ENCODE measurements at places on chromosomes 3 and 15.

- no peak for DNase-seq
These were observed 90.2 kb upstream of the PRR20G start for GRCh38 chr3:127377801-127378655.

DNA sequence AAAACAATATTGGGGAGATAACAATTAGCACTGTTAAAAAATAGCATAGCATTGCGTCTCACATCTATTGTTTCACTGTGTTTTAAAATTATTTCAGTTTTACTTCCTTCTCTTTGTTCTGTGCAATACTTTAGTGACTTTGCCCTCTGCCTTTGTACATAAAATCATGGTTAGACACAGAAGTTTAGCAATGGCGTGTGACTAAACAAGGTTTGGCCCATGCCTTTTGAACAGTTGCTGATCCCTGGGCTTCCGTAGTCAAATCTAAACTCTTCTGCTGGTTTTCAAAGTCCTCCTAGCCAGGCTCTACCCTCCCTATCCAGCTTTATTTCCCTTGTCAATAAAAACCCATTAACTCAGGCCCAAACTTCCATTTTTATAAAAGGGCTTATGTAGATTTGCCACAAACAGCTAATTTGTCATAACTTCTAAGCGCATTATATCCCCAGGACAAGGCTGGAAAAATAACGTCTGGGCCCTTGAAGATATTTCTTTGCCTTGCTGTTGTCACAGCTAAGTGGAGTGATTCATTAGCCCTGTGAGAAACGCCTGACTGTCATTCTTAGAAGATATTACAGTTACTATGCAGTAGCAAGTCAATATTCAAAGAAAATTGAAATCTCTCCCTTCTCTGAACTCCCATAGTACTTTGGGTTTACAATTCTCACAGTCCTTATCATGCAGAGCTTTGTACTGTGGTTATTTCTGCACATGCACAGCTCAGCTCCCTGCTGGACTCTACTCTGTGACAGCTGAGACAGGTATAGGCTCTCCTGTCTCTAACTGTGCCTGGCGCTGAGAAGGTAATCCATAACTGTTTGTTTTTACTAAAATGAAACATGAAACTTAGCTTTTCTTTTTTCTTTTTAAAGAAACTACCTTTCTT, 123.4 kb upstream of the SLC24A5 start:
- no peak for DNase-seq

GRCh38 chr3:170572665-170573253, 13.1 kb downstream of the SLC7A14 start:
- DNase-seq = no peak

- DNase-seq = no peak
These were observed 303.2 kb downstream of the ZIC1 start for GRCh38 chr3:147712357-147712756.

- no peak for DNase-seq
These were observed 112.2 kb upstream of the TSPAN3 start for GRCh38 chr15:77183066-77183465.

DNA sequence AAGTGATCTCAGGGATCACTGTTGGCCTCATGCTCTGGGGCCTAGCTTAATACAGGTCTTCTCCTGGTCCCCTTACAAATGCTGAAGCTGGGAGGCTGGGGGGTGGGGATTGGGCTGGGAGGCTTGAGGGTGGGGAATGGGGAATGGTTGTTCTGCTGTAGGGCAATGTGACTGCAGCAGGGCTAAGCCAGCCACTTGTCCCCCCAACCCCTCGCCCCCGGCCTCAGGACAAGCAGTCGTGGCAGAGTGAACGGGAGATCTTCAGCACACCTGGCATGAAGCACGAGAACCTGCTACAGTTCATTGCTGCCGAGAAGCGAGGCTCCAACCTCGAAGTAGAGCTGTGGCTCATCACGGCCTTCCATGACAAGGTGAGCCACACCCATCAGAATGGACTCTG, 17.2 kb upstream of the EXOG start:
- DNase-seq = no peak

DNA sequence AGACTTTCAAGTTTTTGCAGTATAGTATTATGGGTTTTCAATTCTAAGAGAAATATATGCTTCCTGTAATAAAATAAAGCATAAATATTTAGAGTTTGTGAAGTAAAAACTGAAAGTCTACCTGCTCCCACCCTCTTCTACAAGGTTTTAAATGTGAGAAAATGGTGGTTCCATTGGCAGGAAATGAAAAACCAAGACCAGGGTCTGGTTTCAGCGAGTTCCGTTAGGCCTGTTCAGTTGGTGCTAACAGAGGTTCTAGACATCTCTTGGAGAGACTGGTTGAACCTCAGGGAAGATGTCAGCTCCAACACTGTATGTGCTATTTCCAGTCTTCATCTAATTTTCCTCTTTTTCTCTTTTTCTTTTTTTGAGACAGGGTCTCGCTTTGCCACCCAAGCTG, 11.8 kb upstream of the MYO1E start:
- no peak for DNase-seq

GRCh38 chr3:15903759-15904720, 106.3 kb upstream of the ANKRD28 start:
- DNase-seq = no peak

- DNase-seq = no peak
These were observed 132.8 kb downstream of the OSBPL10 start for GRCh38 chr3:31848163-31848818.

DNA sequence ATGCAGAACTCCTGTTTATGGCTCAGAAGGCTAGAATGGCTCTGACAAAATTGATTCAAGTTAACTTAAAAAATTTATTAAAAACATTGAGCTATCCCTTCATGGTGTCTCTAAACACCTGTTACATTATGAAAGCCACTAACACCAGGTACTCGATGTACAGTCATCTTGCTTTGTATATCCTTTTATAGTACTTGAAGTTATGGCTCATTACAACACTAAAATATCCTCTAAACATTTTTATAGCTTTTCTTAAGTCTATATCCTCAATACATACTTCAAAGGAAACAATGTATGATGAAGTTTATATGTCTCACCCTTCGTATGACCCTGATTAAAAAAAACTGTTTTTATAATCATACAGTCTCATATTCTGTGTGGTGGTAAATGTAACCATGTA, 38.2 kb downstream of the SLITRK3 start:
- no peak for DNase-seq

- no peak for DNase-seq
These were observed 951 bp downstream of the GPR62 start for GRCh38 chr3:51955893-51956770.

DNA sequence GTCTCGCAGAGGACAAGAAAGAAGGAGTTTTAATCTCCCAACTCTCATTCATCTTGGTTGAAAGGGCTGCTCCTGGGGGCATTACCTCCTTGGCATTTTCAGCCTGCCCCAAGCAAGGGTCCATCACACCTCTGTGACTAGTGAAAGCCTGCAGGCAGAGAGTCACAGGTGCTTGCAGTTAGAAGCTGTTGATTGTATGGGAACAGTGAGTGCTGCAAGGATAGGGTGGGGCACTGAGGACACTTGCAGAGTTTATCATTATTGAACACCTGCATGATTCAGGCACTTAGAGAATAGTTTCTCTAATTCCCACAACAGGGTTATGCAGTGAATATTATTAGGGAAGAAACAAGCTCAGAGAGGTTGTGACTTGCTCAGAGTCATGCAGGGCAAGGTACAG, 41.7 kb upstream of the IGF2BP2 start:
- no peak for DNase-seq

DNA sequence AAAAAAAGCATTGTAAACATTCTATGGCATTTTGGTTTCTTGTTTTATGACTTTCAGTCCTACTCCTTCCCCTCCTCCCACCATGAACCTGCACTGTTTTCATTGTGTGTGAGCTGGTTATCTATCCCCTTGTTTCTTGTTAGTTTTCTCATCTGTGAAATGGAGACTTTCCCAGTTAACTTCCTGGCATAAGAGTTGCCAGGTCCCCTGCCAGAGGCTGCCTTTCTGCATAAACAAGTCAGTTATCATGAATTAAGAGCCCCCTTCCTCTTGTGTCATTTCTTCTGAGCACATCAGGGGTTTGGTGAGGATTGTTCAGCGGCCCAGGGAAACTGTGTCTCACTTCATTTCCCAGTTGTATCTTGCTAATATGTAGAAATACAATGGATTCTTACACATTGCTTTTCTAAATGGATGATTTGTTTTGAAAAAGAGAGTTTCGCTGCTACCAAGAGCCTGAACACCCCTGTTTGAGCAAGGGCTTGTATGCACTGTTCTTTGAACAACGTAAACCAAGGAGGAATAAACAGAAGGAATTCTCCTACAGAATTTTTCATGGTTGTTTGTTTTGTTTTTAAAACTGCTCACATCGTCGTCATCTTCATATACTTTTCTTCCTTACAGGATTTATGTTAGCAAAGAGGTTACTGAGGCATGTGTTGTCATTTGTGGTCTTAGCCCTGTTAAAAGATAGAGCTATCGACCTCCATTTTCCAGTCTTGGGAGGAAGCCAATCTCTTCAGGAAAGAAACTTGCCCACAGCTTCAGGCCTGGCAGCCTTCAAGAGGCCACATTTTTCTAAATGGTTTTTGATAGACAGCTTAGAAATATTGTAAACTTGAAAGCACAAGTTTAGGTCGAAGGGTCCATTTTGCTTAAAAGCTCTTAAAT, 144.6 kb upstream of the IL12A start:
- DNase-seq = no peak

DNA sequence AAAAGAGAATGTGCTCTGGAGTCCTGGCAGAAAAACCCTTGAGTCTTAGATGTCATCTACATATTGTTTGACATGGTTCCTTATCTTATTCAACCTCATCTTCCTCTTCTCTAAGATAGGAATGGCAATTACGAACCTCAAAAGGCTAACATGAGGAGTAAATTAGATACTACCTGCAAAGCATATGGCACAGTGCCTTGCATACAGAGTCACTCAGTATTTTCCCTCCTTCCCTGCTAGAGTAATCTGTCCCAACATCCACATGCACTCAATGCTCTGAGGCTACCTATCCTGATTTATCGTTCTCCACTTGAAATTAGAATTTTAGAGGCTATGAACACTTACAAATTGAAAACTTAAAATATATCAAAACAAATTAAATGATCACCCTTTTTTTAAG, 386.7 kb downstream of the RSL24D1 start:
- no peak for DNase-seq

DNA sequence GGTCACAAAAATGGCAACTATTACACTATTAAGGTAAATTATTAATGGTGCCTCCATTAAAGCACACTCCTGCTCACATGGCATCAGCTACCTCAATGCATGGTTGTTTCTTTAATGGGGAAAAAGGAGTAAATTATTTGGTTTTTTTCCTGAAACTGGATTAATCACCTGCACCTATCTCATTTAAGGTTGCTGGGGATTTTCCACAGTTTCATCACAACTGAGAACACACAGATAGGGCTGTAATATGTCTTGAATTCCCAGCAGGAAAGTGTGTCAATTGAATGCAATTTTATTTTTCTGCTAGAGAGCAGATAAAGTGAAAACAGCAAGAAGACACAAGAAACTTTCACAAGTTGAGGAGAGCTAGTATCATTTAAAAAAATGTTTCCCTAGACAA, 36.4 kb downstream of the RFTN1 start:
- DNase-seq = no peak

- DNase-seq = peak; percentile 55
These were observed 13.4 kb downstream of the WDR48 start for GRCh38 chr3:39065197-39065596.

DNA sequence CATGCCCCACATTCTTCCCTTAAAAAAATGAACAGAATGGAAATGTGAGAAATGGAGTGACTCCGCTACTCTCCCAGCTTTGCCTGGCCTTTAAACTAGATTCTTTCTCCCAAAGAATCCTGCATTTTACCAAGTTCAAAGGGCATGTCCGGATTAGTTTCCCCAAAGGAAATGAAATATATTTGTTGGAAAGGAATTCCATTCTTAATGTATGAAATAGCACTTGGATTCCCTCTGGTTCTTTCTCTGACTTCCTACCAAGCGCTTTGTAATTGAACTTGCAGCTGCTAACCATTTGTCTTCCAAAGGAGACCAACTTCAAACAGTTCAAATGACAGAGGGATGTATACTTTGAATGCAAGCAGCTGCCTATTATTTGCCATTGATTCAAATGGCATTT, 18.9 kb downstream of the MAP2K1 start:
- DNase-seq = no peak

DNA sequence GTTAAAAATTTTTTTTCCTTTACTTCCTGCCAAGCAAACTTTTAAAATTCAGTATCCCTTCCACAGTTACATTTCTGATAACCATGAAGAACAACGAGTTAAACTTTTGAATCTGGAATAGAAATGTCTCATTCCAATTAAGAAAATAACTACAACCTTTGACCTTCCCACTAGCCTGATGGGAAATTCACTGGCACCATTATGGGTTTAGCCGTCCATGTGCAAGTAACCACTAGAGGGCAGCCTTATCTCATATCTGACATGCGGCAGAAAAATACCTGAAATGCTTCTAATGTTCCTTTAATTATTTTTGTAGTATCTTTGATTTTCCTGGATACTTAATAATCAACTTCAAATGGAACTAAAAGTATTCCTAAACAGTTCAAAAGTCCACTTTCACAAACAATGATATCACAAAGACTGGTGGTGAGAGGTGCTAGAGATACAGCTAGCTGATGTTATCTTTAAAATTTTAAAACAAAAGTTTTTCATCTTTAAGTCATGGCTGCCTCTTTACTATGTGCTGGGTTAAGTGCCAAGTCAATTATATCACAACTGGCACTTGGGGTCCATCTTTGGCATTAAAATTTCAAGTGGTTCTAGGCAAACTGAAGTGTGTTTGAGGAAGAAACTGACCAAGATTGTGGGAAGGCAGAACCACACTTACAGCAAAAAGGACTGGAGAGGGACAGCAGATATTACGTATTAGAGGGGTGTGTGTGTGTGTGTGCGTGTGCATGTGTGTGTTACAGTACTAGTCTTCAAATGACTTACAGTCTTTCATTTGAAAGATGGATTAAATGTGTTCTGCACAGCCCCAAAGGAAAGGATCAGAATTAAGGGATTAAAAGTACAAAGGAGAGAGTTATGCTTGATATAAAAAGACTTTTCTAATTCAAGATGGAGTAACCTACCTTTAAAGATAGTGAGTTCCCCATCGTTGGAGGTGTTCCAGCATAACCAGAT, 107.1 kb upstream of the ICE2 start:
- peak; percentile 63 for DNase-seq

DNA sequence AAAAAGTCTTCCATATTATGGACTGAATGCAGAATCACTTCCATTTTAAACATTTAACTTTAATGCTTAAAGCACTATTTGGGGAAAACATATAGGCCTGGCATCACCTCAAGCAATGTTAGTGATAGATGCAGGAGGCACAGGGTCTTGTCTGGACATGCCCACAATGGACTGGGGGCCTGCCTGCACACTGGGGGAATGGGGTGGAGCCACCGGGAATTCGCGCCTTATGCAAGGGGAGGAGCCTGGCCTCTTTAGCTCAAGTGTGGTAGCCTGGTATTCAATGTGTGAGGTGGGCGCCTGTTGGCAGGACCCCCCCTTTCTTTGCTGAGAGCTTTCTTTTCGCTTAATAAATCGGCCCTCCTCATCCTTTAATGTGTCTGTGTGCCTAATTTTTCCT, 29.9 kb downstream of the ACKR4 start:
- no peak for DNase-seq

GRCh38 chr3:25306705-25307104, 121.4 kb upstream of the RARB start:
- no peak for DNase-seq
